ENCODE measurements at places on chromosomes 11 and 22.

GRCh38 chr11:733072-733471 lies 14.2 kb upstream of the TALDO1 start:
- DNase-seq: no peak

- no peak for DNase-seq
Observed at GRCh38 chr22:45904236-45904635, 72.7 kb downstream of the WNT7B start.

DNA sequence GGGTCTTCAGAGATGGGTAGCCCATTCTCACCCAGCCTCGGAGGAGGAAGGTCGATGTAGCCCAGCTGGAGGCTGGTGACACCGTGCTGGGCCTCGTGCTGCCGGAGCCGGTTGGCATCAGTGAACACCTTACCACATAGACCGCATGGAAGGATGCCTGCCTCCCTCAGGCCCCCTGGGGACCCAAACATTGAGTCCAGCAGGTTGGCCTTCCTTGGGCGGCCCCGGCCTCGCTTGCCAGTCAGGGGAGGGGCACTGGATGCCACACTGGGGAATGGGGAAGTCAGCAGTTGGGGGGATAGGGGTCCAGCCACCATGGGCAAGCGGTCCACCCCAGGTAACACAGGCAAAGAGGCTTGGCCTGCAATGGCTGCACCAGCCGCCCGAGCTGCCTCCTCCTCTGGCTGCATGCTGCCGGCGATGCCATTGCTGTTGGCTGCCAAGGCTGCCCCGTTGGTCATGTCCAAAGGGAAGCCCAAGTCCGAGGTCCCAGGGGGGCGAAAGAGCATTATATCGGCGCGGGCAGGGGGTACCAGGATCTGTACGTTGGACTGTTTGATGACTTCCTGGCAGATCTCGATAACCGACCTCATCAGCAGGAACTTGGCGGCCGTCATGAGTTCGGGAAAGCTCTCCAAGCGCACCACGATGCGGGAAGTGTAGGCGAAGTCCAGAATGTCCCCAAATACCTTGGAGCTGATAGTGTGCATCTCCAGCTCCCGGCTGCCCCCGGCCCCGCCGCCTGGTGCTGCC lies 1.4 kb downstream of the PATZ1 start:
- DNase-seq: peak; percentile 20

- no peak for DNase-seq
Observed at GRCh38 chr11:12086271-12087074, 23.9 kb upstream of the MICAL2 start.

DNA sequence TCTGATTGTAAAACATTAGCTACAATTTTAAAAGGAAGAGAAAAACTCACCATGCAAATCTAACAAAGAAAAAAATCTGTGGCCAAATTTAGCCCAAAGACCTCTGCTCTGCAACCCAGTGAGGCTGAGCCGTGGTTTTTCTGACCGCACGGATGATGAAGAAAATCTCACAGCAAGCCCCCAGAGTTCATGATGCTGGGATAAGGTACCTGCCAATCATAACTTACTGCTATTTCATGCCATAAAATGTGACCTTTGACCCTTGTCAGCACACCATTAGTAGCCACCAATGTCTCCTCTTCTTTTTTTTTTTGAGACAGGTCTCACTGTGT lies 11.1 kb downstream of the CERK start:
- DNase-seq: no peak

GRCh38 chr11:124123622-124124021 lies 8.4 kb downstream of the VWA5A start:
- DNase-seq: peak; percentile 3

GRCh38 chr11:113329725-113330124 lies 15.3 kb downstream of the TTC12 start:
- DNase-seq: no peak

- DNase-seq: peak; percentile 94
Observed at GRCh38 chr11:95917193-95918036, 6.5 kb downstream of the MTMR2 start.

GRCh38 chr11:104736502-104736901 lies 161.8 kb downstream of the CASP12 start:
- no peak for DNase-seq

DNA sequence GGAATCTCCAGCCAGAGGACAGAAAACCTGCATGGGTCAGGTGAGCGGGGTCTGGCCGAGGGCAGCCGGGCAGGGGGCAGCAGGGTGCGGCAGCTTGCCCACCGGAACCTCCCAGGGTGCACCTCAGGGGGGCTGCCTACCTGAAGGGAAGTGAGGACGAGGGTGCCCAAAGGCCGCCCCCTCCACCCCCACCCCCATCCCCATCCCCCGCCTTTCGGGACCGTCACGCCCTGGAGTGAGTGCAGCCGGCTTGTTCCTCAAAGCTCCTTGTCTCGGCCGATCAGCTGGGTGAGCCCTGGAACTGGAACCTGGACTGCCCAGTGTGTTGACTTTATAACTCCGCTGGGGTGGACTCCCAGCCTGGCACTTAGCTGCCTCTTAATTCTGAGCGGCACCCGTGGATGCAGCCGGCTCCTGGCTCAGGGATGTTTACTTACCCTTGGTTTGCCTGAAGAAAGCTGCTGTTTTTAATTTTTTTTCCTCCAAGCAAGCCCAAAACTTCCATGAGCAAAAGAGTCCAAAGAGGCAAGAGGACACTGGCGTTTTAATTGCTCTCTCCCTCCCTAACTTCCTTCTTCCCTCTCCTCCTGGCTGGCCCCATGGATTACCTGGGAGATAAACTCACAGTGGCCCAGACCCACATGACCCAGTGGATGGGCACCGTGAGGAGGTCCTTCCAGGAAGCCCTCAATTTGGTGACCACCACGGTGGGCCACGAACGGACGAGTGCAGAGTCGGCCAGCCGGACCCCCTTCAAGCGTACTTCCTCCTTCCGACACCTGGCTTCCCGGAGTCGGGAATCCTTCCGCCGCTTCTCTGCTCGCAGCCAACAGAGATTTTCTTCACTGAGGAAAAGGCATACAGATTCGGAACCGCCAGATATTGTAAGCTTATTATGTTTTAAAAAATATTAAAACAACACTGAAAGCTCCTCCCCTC lies 87.8 kb upstream of the CRYBB3 start:
- no peak for DNase-seq

DNA sequence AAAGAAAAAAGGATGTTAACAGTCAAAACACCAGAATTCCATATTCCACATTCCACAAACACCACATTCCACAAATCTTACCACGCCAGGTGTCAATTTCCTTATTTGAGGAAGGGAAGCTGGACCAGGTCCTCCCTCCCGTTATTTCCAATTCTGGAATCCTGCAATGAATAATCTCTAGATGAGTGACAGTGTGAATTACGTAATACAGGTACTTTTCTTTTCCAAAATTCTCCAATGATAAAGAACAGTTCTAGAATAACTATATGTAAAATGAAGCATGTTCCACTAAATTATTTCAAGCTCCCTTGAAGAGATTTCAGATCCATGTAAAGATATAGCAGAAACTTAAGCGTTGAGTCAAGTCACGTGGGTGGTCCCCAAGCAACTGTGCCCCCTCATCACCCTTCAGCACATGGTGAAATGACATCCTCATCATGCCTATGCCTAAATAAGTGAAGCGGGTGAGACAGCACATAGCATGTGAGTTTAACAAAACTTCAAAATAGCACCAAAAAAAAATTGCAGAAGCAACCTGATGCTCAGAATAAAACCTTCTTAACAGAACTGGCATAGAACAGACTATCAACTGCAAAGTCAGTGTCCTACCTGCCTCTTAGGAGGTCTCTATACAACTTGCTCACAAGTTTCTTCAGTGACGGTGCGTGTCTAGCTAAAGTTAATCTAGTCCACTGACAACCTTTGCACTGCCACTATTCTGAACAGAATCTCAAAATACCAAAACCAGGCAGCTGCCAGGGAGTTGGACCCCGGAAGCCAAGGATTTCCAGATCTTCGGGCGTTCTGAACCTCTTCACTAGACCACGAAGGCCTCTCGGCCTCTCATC lies 876 bp downstream of the NFRKB start:
- no peak for DNase-seq
